Activated naive CD8-positive, alpha-beta T cell treated with anti-CD3 and anti-CD28 coated beads for 36 hours (primary cell): ENCODE measurements at places on chromosomes 2 and 18. TPM values are rescaled to one million over a fixed set of nuclear protein-coding genes. Genes with fewer than 3 reads are reported as not detected.

The NAT8 gene
- not detected for total RNA-seq

The TXNDC2 gene
- not detected for total RNA-seq

The DHRS9 gene
- not detected for total RNA-seq

The UBXN2A gene
- 12.4 TPM for total RNA-seq

GRCh38 chr2:57891086-57891712 is 155.4 kb upstream of the VRK2 start:
- no peaks in the 10 kb centered on the region for H3K27me3 ChIP-seq
- no peaks in the 10 kb centered on the region for H3K36me3 ChIP-seq
- peaks cover 13% of the 10 kb centered on the region for H3K4me1 ChIP-seq
- no peak for DNase-seq
- H3K4me3 ChIP-seq: no peak overlapping the region

DNA sequence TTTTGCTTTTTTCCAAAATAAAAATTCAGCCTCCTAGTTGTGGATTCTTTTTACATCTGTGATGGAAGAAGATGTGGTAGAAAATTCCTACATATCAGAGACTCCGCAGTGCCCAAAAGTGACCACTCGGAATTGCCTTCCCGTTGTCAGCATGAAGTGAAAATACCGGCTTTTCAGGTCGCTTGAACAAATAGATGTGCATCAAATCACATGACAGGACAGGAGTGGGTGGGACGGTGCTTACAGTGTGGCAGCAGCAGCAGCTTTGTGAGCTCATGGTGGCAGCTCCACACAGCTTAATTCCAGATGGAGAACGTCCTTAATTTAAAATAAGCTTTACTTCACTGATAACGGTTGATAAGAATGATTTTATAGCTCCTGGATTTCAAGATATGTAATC is 20.3 kb downstream of the SALL3 start:
- H3K36me3 ChIP-seq: no peaks in the 10 kb centered on the region
- no peak overlapping the region for H3K4me3 ChIP-seq
- H3K27ac ChIP-seq: no peak overlapping the region

DNA sequence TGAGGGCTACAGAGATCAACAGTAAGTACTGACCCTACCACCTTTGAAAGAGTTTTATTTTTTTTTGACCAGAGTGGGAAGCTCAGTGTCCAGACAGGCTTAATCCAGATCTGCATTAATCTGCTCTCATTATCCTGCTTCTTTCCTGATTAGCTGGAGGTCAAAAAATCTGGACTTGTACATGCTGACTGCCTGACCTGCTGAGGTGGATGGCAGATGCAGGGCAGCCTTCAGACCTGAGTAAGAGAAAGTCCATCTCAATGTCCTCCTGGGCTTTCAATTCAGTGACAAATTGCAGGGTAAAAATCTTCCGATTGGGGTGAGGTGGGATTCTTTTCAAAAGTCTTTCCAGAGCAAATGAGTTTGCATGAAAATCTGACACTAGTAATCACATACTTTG is 998.8 kb upstream of the PIK3C3 start:
- H3K4me1 ChIP-seq: no peaks in the 10 kb centered on the region
- H3K4me3 ChIP-seq: no peak overlapping the region
- H3K27me3 ChIP-seq: no peaks in the 10 kb centered on the region
- H3K36me3 ChIP-seq: no peaks in the 10 kb centered on the region

GRCh38 chr2:46481198-46482193 is 2.1 kb downstream of the TMEM247 start:
- no peaks in the 10 kb centered on the region for H3K36me3 ChIP-seq
- DNase-seq: no peak
- H3K4me3 ChIP-seq: no peak overlapping the region
- no peaks in the 10 kb centered on the region for H3K27me3 ChIP-seq
- H3K4me1 ChIP-seq: peaks cover 14% of the 10 kb centered on the region
